Stimulated activated CD4-positive, alpha-beta T cell treated with anti-CD3 and anti-CD28 coated beads, Interleukin-1b, Interleukin-23, amount 100 ng/mL, for 1 hour (primary cell): ENCODE measurements at places on chromosomes 2 and 18.

- DNase-seq = no peak
Measured at GRCh38 chr2:23596316-23596885, 211.4 kb downstream of the KLHL29 start.

GRCh38 chr2:24512831-24513230 is 21.8 kb downstream of the NCOA1 start:
- no peak for DNase-seq

GRCh38 chr18:58545338-58546296 is 83.3 kb downstream of the ALPK2 start:
- no peak for DNase-seq

DNA sequence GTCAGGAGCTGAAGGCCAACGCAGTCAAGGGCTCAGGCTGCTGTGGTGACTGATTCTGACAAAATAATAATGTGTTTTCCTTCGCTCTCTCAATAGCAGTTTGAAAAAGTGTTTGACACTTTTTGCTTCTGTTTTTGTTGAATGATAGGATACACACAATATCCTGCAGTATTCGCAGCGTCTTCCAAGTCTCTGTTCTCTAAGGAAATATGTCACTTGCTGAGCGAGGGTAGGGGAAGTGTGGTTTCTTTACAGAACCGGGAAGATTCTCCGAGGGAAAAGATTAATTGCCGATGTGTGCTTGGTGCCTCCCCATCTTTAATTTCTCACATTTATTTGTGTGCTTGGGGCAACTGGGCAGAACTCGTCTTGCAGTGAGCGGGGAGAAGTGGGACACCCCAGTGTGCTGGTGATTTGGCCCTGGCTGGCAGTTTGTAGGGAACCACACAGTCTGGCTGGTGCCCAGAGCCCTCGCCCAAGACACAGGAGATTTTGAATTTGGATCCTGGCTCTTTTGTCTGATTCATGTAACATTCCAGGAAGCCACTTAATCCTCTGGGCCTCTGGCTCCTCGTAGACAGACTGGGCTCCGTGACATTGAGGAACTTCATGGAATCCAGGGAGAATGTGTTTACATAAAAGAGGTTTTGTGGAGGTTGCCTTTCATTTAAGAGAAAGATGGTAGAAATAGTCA is 169.4 kb downstream of the LDLRAD4 start:
- DNase-seq = no peak

DNA sequence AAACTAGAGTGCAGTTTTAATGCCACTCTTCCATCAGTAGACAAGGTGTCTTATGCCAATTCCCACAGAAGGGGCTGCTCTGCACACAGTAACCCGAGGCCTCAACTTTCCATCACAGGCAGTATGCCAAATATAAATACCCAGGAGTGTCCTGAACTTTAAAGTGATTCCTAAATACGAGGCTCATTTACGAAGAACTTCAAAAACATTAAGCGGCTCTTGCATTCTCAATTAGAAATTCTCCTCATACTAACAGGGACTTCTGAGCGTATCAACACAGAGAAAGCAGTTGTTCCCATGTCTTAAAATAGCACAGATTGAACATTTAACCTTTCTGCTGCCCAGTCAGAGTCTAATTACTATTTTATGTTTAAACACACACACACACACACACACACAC is 638.6 kb downstream of the ERBB4 start:
- no peak for DNase-seq

GRCh38 chr2:210663631-210664089 is 107.3 kb downstream of the CPS1 start:
- no peak for DNase-seq

DNA sequence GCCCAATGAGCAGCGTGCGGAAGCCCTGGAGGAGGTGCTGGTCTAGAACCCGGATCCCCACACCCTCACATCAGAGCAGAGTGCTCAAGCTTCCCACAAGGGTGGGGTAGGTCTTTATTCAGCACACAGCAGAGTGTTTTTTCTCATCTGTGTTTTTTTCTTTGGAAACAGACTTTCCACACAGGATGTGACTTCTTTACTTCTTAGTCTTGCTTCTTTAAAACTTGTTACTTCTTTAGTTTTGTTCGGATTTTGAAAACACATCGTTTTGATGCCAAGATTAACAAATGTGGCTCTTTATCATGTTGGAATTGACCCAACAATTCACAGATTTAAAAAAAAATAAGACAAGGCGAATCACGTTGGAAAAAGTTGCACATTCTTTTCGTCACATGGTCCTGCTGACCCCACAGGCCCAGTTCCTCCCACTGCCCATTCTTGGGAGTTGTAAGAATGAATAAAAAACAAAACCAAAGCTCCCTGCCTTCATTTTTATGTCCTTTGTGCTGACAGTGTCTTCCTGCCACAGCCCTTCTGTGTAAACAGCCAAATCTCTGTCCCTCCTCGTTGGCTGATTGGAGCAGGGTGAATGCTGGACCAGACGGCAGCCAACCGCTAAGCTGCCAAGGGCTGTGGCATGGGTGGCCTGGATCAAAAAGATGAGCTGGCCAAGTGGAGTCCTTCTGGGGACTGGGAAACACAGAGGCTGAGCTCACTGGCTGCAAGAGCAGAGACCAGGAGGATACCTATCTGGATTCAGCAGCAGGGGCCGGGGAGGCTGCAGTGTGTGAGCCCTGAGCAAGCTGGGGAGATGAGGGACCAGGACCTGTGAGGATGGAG is 81.6 kb downstream of the TWIST2 start:
- no peak for DNase-seq

DNA sequence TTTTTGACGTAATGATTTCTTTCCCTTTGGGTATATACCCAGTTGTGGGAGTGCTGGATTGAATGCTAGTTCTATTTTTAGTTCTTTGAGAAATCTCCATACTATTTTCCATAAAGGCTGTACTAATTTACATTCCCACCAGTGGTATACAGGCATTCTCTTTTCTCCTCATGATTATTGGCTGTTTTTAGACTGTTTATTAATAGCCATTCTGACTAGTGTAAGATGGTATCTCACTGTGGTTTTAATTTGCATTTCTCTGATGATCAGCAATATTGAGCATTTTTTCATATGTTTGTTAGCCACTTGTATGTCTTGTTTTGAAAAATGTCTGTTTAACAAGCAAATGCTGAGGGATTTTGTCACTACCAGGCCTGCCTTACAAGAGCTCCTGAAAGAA is 9.2 kb upstream of the CD28 start:
- DNase-seq = no peak

- DNase-seq = no peak
Measured at GRCh38 chr2:23835423-23835822, 91.5 kb downstream of the ATAD2B start.

DNA sequence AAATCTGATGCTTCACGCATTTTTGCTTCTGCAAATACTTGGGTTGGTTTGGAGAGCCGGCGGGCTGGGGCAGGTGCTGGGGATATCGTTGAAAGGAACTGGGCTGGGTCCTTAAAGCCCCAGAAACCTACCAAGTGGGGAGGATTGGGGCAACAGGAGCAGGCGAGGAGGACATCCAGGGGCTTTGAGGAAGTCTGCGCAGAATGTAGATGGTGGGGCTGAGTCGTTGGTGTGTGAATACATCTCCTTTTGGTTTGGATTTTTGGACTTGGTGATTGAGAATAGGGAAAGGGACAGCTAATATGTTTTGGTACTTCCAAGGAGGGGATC is 1.1 kb downstream of the DCC start:
- no peak for DNase-seq

DNA sequence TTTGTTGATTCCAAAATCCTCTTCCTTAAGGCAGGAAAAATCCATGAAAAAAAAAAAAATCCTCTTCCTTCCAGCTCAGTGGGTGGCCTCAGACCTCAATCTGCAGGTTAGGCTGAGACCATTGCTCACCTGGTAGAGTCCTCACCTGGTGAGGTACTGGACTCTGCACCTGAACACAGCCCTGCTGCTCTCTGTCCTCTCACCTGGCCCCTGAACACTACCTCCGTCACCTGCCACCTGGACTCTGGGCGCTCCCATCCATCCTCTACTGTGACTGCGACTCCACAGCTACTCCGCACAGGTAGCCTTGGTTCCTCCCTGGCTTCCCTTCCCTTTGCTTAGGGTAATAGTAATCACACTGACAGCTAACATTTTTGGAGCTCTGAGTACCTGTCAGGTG is 22.1 kb downstream of the TYMS start:
- DNase-seq = no peak

- DNase-seq = no peak
Measured at GRCh38 chr2:174335254-174335987, 667 bp downstream of the SP9 start.

GRCh38 chr2:230865766-230866755 is 1.3 kb downstream of the ITM2C start:
- no peak for DNase-seq

DNA sequence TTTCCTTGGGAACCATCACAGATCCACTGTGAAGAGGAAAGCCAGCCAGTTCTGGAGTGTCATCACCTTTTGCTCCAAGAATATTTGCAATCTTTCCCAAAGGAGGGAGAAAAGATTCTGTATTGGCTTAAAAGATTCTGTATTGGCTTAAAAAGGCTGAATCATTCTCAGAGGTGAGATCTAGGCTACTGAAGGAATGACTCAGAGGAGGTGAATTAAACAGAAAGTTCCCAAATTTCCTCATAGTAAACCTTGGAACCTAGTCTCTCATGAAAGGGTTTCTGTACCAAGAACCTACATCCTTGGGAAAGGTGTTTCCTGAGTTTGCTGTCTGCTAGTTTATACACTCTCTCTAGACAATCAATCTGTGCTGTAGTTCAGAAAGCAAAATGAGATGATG is 34.1 kb upstream of the GRB14 start:
- no peak for DNase-seq

DNA sequence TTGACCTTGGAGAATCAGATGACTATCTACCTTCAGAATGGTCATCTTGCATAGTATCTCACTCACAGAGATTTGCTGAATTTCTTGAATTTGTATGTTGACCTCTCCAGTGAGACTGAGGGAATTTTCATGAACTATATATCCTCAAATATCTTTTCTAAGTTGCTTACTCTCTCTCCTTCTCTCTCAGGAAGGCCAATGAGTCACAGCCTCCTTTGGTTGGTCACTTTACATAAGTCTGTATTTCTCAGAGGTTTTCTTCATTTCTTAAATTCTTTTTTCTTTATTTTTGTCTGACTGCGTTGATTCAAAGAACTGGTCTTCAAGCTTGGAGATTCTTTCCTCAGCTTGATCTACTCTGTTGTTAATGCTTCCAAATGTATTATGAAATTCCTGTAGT is 51.7 kb downstream of the VIT start:
- no peak for DNase-seq

DNA sequence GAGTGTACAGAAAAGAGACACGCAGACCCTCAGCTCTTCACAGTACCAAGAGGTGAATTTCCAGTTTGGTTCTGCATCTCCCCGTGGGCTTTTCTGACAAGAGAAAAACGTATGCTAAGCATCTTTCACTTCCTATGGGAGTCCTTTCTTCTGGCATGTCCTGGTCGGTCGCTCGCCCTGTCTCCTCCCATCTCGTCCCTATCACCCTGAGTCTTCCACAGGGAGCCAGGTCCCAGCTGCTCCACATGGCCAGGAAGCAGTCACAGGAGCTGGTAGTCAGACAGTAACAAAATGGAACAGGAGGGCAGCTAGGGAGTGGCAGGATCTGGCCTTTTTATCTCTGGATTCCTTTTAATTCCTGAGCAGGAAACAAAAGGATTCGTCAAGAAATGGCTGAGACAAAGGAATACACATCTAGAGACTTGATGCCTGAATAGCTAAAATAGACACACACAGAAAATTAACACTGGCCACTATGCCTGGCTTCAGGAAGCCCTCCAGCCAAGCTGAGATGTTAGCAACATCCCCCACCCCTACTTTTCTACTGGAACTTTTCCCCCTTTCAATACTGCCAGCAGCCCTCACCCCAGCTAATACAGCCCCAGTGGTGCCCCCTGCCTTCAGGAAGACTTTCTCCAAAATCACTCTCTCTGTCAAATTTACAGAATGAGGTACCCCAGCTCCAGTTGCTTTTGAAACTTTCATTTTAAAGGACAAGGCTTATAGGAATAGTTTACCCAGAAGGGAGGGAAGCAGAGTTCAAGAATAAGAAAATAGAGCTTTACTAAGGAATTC is 136.1 kb downstream of the DNER start:
- DNase-seq = no peak

- no peak for DNase-seq
Measured at GRCh38 chr18:70420146-70420898, 131.5 kb downstream of the SOCS6 start.

GRCh38 chr2:48841126-48841525 is 85.6 kb upstream of the LHCGR start:
- DNase-seq = no peak
